ENCODE measurements at places on chromosomes 4 and X. TPM values are rescaled to one million over a fixed set of nuclear protein-coding genes. Genes with fewer than 3 reads are reported as not detected.

DNA sequence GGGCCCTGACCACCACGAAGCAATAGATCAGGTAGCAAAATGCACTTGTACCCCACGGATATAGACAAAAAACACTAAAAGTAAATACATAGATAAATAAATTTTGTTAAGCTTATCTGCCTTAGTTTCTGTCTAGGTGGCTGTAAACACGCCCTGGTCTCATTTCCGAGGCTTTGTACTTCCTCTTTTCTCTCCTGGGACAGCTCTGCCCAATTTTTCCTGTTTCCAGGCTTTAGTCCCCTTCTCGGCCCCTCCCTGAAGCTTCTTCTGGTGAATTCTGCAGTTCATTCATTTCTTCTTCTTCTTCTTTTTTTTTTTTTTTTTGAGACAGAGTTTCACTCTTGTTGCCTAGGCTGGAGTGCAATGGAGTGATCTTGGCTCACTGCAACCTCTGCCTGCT, 73.4 kb upstream of the STOX2 start:
- no peak for DNase-seq

HERC3 gene
- 52.0 TPM for total RNA-seq

GRCh38 chr4:175065228-175065627, 147.1 kb downstream of the ADAM29 start:
- DNase-seq: no peak

PF4V1 gene
- not detected for total RNA-seq

DNA sequence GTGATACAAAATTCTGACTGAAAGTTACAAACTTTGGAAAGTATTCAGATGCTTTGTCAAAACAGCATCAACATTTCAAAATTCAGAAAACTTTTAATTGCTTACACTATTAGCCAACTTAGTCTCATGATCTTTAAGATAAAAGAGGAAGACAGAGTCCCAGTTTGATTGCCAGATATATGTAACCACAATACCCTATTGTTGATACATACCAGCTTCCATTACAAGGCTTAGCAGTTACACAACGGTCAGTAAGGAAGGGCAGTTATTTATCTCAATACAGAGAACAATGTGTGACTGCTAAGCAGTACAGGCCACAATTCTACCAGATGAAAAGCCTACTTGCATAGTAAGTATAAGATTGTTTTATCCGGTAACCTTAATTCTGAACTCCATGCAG, 138.4 kb downstream of the SPANXN3 start:
- DNase-seq: no peak

Measured in left colon (tissue), 2 donors.